ENCODE measurements at places on chromosomes 11 and 22. TPM values are rescaled to one million over a fixed set of nuclear protein-coding genes. Genes with fewer than 3 reads are reported as not detected.

The CHRNA10 gene
- 1.3 TPM for total RNA-seq

The ARHGAP8 gene
- total RNA-seq: 1.8 TPM

The GRAMD1B gene
- total RNA-seq: 31.6 TPM

The KRTAP5-11 gene
- not detected for total RNA-seq

The TUBGCP6 gene
- 11.4 TPM for total RNA-seq

The TTC36 gene
- total RNA-seq: 0.16 TPM

The MPPED2 gene
- not detected for total RNA-seq

The MUC6 gene
- total RNA-seq: not detected

The MCM5 gene
- total RNA-seq: 75.8 TPM

The SLC37A2 gene
- total RNA-seq: 0.15 TPM

The KRTAP5-8 gene
- total RNA-seq: not detected

The FAM180B gene
- not detected for total RNA-seq

The TSPAN32 gene
- total RNA-seq: not detected

The GDPD5 gene
- total RNA-seq: 8.1 TPM

The MRGPRD gene
- not detected for total RNA-seq
